GM13976 (cell line): ENCODE measurements at places on chromosomes 13 and 19.

- DNase-seq, result no peak
These were observed 15.5 kb downstream of the FRY start for GRCh38 chr13:32047088-32047487.

- DNase-seq, result no peak
These were observed 349.5 kb downstream of the TSHZ3 start for GRCh38 chr19:30999726-31000125.

DNA sequence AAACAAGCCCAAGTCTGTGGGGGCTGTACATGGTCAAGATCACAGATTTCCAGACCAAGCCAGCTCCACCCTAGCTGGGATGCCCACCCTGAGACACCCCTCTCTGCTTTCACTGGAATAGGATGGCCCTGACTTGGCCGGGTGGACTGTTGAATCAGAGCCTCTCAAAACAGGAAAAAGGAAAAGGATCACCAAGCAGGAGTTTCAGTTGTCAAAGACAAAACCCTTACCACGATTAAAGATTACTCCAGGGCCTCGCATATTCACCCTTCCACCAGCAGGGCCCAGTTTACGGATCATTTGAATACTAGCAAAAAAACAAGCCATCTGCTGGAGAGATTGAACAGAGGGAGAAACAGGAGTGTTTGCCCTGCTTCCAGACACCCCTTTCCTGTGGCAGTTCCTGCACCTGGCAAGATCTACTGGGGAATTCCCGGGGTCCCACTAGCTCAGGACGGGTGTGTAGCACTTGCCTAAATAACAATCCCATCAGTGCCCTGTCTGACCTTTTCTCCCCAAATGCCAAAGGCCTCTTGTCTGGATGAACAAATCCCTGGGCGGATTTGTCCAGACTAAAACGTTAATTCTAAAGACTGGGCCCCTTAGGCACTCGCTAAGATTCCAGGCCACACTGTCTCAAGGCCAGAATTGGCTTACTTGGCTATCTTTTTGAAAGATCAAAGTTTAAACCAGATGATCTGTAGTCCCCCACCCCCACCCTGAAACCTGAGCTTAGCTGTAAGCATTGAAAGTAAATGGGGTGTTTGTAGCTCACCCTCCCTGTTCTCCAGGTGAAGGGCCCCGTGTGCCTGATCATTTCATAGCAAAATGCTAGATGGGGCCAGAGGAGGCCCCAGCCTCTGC, 38.4 kb downstream of the ACTN4 start:
- no peak for DNase-seq

- DNase-seq, result no peak
These were observed 22.1 kb downstream of the MAST3 start for GRCh38 chr19:18119717-18120105.

GRCh38 chr19:33247441-33247819, 21.8 kb upstream of the SLC7A10 start:
- DNase-seq, result no peak

- no peak for DNase-seq
These were observed 134.4 kb downstream of the DNAJC15 start for GRCh38 chr13:43157796-43158195.
